ENCODE measurements at places on chromosomes 1 and 21. TPM values are rescaled to one million over a fixed set of nuclear protein-coding genes. Genes with fewer than 3 reads are reported as not detected.

Gene ITLN1
- not detected for polyA plus RNA-seq

Gene MSH4
- not detected for polyA plus RNA-seq

Gene SYT2
- not detected for polyA plus RNA-seq

Gene MASP2
- not detected for polyA plus RNA-seq

Gene OR2T2
- not detected for polyA plus RNA-seq

Gene TNFAIP8L2
- 34.4 TPM for polyA plus RNA-seq

Gene PDZK1
- not detected for polyA plus RNA-seq

Gene PRAMEF6
- not detected for polyA plus RNA-seq

Gene INSRR
- polyA plus RNA-seq: not detected

Gene DNAJC6
- not detected for polyA plus RNA-seq

Gene CLDN8
- polyA plus RNA-seq: not detected

Gene CFAP410
- 17.1 TPM for polyA plus RNA-seq

Gene AURKAIP1
- 175 TPM for polyA plus RNA-seq

Gene KRTAP21-2
- polyA plus RNA-seq: not detected

Gene ZNF695
- polyA plus RNA-seq: not detected

Gene GBP7
- polyA plus RNA-seq: not detected

Gene LCE1B
- polyA plus RNA-seq: not detected

Gene ATP1A4
- not detected for polyA plus RNA-seq

Gene LDLRAD2
- not detected for polyA plus RNA-seq

Gene NDUFV3
- 13.0 TPM for polyA plus RNA-seq

Gene MXRA8
- not detected for polyA plus RNA-seq

Gene HAPLN2
- polyA plus RNA-seq: not detected

Gene LRRN2
- not detected for polyA plus RNA-seq

Gene CFAP141
- not detected for polyA plus RNA-seq

Gene FCGR1A
- not detected for polyA plus RNA-seq

Gene LORICRIN
- polyA plus RNA-seq: not detected

Gene OVAAL
- not detected for polyA plus RNA-seq

Gene OR2L8
- polyA plus RNA-seq: not detected

Gene PCAT6
- polyA plus RNA-seq: not detected

Gene CRTC2
- polyA plus RNA-seq: 25.0 TPM

Gene HPDL
- polyA plus RNA-seq: 1.2 TPM

Gene RNU1-2
- not detected for polyA plus RNA-seq

Gene OXCT2
- polyA plus RNA-seq: not detected

Gene SLC1A7
- not detected for polyA plus RNA-seq

Gene SLC2A5
- polyA plus RNA-seq: not detected

Gene CCDC27
- not detected for polyA plus RNA-seq

Gene KRTAP19-1
- not detected for polyA plus RNA-seq

Gene LCE3D
- not detected for polyA plus RNA-seq

Gene RGS5
- polyA plus RNA-seq: 1.8 TPM

Gene PRAMEF5
- polyA plus RNA-seq: not detected

Gene RHBDL2
- not detected for polyA plus RNA-seq

Gene SLAMF8
- polyA plus RNA-seq: not detected

Gene TAS1R3
- polyA plus RNA-seq: not detected

Gene FTCD
- not detected for polyA plus RNA-seq

Gene CXADR
- polyA plus RNA-seq: 0.45 TPM

Gene LHX8
- not detected for polyA plus RNA-seq

Gene IGSF21
- not detected for polyA plus RNA-seq

Gene FAM167B
- not detected for polyA plus RNA-seq

Gene LRRIQ3
- polyA plus RNA-seq: 1.8 TPM

Gene LYPD8
- polyA plus RNA-seq: not detected
